Hematopoietic multipotent progenitor cell treated with erythropoietin and hydrocortisone succinate and interleukin-3 and kit ligand, for 6 days (in vitro differentiated cells): ENCODE measurements at places on chromosomes 3 and 15.

GRCh38 chr3:126441256-126441880 lies 34.3 kb downstream of the ZXDC start:
- DNase-seq, result no peak

GRCh38 chr3:71463617-71464016 lies 119.9 kb downstream of the FOXP1 start:
- DNase-seq, result no peak

DNA sequence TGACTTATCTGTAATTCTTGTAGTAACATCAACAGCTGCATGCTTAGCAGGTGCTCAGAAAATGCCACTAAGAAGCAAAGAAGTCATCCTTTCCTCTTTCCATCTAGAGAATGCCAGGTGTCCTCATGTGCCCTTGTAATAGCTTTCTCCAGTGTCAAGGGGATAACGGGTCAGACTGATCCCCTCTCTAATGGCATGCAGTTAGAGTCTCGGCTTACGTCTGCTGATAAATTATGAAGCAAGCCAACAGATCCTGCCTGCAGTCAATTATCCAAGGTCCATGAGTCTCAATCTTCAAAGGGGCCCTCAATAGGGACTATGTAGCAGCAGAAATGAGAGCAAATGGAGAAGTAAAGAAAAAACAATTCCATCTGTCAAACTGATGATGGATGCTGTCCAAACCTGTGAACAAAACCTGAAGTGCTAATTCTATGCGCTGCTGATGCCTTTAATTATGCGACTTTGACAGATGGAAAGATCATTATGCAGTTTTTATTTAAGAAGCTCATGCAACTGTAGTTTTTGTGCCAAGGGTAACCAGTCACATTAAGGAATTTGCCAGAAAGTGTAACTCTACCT lies 162.8 kb upstream of the PEX5L start:
- no peak for DNase-seq

GRCh38 chr3:34016925-34017587 lies 218.6 kb downstream of the PDCD6IP start:
- DNase-seq, result peak; percentile 73

DNA sequence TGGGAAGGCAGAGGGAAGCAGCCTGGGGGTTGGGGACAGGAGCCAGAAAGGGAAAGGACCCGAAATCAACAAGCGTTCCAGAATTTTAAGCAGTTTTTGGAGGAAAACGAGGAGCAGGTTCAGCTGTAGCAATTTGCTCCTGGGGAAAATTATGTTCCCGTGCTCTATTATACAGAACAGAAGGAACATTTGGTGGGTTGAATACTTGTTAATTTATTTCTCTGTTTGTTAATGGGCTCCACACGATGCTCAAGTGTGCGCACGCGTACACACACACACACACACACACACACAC lies 149.2 kb upstream of the LINGO1 start:
- no peak for DNase-seq

- DNase-seq, result no peak
Measured at GRCh38 chr3:177300842-177301241, 103.6 kb upstream of the TBL1XR1 start.
